ENCODE measurements at places on chromosomes 6 and 20.
A peak's percentile ranks its signal among the peaks of the same experiment; 100 is the strongest.

DNA sequence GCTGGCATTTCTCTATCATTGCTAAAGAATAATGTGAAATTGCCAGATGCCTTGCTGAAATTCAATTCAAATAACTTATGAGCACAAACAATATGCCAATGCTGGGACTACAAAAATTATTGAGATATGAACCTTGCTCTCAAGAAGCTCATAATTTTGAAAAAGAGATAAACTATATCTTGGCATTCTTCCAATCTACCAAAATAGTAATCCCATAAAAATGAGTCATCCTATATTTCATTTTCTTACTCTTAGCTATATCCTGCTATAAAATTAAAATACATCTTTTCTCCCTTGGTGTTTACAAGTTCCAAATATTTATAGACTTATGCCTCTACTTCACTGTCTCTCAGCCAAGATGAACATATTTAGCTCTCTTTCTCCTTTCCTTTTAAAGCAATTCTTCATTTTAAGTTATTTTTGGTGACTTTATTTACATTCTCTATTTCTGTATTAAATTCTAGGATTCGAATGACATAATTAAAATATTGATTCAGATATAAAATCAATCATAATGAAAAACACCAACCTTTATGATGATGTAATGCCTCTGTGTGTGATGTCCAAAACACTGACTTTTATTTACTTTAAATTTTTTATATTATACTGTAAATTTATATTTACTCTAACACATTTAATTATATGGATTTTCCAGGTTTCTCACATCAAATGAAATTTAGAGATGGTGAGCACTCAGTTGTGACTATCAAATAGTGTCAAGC is 152.6 kb downstream of the CDK19 start:
- DNase-seq: no peak

GRCh38 chr20:55881204-55881603 is 124.1 kb downstream of the CBLN4 start:
- no peak for DNase-seq

GRCh38 chr20:45059022-45059728 is 41.8 kb downstream of the KCNS1 start:
- DNase-seq: peak; percentile 11

DNA sequence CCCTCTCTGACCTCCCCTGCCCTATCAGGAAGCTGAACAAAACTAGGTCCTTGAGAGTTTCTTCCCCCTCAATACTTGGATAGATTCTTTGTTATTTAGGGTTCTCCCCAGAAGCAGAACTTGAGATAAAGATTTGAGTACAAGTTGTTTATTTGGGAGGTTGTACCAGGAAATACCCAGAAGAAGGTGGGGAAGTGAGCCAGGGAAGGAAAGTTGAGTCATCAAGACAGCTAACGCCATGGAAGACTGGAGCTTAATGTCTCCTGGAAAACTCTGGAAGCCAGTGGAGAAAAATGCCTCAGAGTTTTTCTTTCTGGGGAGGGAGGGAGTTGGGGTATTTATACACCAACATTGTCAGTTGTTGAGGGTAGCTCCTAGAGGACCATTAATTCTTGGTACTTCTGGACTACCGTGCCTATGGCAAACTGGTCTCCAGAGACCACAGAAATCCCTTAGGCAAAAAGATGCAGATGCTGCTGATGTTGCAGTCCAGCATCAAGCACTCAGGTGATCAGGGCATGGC is 102.6 kb upstream of the ZFP64 start:
- DNase-seq: no peak

DNA sequence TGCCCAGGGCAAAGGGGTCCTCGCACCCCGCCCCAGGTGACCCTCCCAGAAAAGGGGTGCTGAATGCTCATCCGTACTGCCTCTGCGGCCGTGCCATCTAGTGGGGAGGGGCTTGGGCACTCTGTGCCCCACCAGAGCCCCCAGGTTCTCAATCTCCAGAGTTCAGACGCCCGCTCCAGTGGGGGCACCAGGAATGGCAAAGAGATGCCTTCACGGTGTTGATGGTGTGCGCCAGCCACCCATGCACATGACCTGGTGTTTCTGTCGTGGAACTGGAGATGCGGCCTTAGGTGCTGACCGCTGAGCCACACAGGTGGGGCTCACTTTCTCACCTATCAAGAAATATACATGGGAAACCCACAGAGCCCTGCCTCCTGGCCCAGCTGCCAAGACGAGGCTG is 30.8 kb downstream of the GNAS-AS1 start:
- DNase-seq: no peak

DNA sequence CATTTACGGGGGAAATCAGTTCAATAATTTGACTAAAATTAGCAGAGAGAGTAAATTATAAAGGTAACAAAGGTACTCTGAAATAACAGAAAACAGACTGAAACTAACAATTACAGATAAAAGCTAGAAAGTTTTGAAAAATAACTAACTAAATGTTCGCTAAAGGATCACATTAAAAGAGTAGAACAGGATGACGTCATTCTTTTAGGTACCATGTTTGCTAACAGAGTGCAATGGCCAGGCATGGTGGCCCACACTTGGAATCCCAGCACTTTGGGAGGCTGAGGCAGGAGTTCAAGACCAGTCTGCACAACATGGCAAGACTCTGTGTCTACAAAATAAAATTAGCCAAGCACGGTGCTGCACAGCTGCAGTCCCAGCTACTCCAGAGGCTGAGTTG is 212.3 kb upstream of the CDYL start:
- no peak for DNase-seq

- no peak for DNase-seq
These were observed 694.3 kb upstream of the FLRT3 start for GRCh38 chr20:15031546-15032351.

DNA sequence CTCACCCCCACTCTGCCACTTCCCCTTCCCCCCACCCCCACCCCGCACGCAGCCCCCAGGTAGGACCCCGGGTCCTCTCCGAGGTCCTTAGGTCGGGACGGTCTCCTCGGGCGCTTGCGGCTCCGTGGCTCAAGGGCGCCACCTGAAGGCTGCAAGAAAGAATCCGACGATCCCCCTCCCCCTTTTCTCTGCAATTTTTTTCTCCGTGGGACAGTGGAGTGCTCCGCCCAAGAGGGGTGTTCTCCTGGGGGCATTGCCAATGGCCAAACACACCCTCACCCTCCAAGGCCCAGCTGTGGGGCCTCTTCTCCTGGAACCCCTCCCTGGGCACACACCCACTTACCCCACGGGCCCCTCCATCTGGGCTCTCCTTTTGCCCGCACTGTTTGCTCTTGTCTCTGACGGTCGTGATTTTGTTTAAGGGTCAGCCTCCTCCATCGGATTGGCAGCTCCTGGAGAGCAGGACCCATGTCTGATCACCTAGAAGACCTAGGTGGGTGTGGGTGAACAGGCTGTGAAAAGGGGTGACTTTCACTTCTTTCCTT is 1.1 kb upstream of the TMEM74B start:
- no peak for DNase-seq

DNA sequence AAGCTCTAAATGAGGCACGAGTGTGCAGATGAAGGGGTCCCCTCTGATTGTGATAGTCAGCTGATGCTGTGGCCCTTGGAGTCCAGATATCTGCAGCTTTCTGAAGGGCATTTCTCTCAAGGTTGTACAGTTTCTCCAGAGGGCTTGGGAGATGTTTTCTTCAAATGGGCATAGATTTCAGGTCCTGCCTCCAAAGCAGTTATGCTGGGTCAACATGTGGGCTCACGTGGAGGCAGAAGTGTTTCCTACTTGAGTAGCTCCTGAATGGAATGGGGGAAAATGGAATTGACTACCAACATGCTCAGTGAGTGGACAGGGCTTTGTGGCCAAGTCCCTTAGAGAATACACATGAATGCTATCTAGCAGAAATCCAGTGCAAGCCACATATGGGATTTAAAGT is 360.7 kb downstream of the SAMD5 start:
- DNase-seq: no peak

DNA sequence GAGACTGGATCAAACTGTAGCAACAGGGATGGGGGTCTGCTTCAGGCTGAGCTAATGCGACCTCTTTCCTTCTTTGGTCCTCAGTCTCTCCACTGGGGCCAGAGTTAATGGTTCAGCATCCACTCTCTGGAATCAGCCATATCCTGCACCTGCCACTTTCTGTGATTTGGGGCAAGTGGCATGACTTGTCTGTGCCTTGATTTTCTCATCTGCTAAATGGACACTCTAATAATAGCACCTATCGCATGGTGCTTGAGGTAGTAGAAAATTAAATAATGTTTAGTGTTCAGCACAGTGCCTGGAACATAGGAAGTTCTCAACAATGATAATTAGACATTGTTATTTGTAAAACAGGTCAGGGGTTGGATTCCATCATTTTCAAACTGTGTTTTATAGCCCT is 6.3 kb downstream of the XKR7 start:
- no peak for DNase-seq

- DNase-seq: no peak
These were observed 124.9 kb upstream of the CST7 start for GRCh38 chr20:24823989-24824693.

DNA sequence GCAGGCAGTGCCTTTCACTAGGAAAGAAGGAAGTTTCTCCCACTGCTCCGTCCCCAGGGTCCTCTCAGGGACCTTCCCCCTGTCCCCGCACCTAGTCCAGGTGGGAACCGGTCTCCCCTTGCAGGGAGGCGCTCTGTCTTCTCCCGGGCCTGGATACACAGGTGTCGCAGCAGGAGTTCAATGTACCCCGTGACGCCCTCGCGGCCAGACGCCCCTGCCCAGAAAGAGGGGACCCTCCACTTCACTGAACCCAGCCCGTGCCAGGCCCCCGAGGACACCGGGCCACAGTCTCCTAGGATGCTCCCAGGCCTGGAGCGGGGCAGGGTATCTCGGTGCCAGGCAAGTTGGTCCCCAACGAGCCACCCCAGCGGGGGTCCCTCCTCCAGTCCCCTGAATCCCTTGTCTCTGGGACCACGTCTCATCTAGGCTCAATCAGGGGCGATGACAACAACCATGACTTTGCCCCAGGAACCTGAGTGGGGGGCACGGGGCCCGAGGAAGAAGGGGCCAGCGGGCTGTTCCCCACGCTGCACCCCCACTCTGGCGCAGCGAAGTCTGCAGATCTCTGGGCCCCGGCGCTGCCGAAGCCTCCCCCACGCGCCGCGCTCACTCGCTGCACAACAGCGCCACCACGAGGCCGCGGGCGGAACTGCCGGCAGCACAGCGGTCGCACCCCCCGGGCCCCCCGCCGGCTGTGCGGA is 103.0 kb downstream of the EDN3 start:
- DNase-seq: peak; percentile 22

DNA sequence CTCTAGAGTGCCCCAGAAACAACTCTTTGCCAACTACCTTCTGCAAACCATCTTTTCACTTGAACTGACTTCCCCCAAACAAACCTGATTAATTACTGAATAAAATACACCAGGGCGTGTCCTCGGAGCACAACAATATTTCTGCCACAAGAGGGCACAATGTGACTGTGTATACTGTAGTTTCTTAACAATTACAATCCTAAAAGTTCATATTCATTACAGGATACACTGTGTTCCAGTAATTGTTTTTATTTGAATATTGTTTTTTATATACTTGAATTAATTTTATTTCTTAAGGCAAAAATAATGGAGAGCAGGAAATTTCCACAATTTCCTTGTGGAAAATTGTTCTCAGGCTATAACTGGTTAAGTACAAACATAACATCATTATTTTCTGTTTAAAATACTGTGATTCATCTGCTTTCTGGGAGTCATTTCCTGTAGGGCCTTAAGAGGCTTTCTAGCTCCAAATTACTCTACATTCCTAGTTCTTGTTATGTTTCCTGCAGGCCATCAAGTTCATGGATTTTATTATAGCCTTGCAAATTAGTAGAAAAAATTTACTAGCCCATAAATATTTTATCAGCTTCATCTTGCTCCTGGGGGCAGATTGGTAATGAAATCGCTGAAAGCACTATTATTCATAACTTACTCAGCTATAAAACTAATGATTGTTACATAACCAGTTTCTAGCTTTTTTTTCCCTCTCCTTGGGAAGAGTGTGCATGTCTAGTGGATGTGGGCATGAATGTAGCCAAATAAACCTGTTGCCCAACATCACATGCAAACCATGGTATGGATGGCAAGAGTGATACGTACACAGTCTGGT is 51.9 kb upstream of the SLC22A16 start:
- DNase-seq: no peak

DNA sequence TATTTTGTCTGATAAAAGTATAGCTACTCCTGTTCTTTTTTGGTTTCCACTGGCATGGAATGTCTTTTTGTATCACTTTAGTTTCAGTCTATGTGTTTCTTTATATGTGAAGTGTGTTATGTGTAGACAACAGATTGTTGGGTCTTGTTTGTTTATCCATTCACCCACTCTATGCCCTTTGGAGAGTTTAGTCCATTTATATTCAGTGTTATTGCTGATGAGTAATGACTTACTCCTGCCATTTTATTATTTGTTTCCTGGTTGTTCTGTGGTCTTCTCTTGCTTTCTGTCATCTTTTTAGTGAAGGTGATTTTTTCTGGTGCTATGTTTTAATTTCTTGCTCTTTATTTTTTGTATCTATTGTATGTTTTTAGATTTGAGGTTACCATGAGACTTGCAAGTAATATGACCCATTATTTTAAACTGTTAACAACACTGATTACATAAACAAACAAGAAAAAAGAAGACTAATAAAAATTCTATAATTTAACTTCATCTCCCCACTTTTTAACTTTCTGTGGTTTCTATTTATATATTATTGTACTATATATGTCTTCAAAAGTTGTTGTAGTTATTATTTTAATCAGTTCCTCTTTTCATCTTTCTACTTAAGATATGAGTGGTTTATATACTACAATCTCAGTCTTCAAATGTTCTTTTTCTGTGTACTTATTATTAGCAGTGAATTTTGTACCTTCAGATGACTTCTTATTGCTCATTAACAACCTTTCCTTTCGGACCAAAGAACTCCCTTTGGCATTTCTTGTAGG is 323.4 kb downstream of the BTBD9 start:
- no peak for DNase-seq

DNA sequence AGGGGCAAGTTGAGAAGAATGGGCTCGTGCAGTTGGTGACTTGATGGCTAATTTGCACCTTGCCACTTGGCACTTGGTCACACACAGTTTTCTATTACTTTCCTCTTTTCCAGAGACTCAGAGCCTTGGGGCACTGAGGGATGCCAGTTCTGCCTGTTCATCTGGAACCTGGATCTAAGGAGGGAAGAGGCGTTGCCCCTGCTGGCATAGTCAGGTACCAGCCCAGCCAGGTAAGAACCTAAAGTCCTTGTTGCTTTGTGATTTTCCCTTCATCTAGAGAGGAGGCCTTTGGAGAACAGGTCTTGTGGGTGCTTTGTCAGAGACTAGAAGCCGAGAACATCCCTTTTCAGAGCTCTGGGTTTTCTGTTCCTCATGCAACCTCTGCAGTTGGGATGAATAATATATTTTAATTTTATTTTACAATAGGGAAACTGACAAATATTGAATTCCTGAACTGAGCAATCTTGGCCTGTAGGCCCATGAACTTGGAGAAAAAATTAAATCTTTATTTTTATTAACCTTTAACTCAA is 11.4 kb downstream of the SYTL3 start:
- no peak for DNase-seq

- no peak for DNase-seq
These were observed 28.7 kb downstream of the SNHG17 start for GRCh38 chr20:38406476-38406875.

DNA sequence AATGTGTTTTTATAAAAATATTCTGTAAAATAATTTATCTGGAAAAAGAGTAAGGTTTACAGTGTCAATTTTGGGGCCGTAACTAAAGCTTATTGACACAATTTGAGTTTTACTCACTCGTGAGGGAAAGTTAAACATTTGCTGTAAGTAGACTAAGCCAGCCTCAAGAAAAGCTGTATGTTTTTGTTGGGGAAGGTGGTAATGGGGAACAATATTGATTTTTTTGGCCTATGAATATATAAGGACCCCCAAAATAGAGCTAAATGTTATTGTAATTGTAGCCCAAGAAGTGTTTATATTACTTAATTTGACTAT is 1.4 kb downstream of the SENP6 start:
- no peak for DNase-seq

Data from caudate nucleus (tissue), 63 donors.